ENCODE measurements at places on chromosomes 3 and 15.

GRCh38 chr3:97942801-97943546 lies 29.3 kb downstream of the RIOX2 start:
- no peak for DNase-seq

GRCh38 chr3:23052620-23053019 lies 150.5 kb upstream of the UBE2E2 start:
- no peak for DNase-seq

- DNase-seq, result no peak
Measured at GRCh38 chr15:98614681-98615080, 33.7 kb upstream of the IGF1R start.

GRCh38 chr15:73747847-73748590 lies 5.1 kb downstream of the INSYN1 start:
- no peak for DNase-seq

DNA sequence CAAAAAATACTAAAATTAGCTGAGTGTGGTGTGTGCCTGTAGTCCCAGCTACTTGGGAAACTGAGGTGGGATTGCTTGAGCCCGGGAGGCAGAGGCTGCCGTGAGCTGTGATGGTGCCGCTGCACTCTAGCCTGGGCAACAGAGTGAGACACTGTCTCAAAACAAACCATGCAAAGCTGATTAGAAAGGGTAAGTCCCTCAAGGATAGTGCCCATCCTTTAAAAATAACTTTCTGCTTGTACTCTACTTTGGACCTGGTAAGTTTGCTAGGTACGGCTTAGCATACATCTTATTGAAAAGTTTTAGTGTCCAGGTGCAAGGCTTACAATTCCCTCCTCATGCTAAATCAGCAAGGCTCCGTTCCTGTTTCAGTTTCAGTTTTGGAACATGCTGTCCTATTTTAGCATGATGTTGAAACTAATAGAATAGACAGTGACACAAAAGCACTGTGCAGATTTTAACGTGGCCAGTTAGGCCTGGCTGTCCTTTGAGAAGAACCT lies 21.4 kb downstream of the FEM1B start:
- DNase-seq, result peak; percentile 16

- no peak for DNase-seq
Measured at GRCh38 chr3:95265129-95265528, 1202.3 kb downstream of the NSUN3 start.

DNA sequence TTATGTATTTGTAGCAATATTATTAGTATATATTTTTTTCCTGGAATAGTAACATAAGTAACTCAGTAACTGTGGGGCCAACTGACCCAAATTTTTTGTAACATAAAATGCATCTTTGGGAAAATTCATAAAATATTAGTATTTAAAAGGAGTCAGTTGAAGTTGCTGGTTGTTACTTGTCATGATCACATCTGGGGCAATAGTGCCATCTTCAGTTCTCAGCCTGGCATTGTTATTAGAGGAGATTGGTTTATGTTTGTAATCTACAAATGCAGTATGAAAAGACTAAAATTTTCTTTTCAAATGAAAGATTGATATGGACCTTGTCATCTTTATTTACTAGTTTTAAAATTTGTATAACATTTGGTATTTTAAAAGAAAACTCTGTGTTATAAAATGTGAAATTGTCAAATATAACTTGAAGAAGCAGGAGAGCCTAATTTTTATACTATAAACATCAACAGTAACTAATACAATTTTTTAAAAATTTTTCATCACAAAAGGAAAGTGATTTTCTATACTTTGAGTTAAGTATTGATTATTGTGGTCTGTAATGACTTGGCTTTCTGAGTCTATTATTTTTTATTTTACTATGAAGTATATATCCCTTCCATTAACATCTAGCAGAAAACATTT lies 38.8 kb upstream of the MLF1 start:
- no peak for DNase-seq

DNA sequence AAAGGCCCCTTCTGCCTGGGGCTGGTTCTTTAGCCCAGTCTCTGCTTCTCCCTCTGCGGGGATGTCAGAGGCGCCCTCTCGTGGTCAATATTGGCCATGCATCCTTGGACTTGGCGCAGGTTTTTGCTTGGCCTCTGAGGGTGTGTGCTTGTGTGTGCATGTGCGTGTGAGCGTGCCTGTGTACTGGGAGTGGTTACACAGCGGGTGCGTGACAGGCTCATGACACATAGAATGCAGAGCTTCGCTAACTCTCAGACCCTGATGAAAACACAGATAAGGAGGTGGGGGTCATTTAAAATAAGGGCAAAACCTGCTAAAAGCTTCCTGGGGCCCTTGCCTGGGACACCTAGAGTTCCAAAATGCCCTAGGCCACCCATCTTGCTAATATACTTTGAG lies 160.9 kb downstream of the SMAD6 start:
- DNase-seq, result peak; percentile 49

DNA sequence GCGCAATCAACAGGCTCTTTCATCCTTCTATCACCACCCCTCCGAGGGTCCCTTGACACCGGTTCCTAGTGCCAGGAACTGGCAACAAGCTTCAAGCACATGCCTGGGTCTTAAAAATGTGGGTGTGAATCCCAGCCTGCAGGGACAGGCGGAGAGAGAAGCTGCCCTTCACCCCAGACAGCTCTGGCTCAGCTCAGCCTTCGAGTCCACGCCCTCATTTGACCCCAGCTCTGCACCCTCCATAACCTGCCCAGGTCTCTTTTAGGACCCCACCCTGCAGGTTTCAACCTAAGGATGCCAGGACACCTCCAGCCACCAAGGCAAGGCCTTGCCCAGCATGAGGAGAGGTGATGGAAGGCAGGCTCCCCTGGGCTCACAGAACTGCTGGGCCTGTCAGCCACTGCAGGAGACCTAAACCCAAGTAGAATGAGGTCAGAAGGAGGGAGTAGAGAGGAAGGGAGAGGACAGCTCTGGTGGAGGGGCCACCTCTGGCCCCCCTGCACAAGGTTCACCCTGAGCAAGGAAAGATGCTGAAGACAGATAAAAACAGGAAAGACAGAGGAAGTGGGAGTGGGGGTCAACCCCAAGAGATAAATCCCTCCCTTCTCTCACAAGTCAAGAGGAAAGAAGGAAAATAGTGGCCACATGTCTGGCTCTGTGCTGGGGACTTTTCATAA lies 2.6 kb upstream of the LOXL1 start:
- no peak for DNase-seq

DNA sequence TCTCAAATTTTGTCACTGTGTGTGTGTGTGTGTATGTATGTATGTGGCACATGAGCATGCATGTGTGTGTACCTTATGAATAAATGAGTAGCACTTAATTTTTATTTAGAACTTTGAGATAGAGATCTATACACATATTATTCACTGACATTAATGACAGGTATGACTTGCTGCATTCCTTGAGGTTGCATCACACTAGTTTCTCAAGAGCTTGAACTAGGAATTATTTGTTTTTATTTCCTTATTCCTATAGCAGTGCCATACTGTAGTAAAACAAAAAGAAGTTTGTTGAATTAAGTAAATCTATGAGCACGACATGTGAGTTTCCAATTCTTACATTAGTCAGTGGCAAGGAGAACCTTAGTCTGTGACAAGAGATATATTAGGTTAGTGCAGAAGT lies 943.9 kb downstream of the ROBO1 start:
- DNase-seq, result no peak

GRCh38 chr3:98010194-98010882 lies 24.8 kb downstream of the GABRR3 start:
- DNase-seq, result no peak

GRCh38 chr3:88641033-88641604 lies 466.3 kb upstream of the EPHA3 start:
- DNase-seq, result no peak

DNA sequence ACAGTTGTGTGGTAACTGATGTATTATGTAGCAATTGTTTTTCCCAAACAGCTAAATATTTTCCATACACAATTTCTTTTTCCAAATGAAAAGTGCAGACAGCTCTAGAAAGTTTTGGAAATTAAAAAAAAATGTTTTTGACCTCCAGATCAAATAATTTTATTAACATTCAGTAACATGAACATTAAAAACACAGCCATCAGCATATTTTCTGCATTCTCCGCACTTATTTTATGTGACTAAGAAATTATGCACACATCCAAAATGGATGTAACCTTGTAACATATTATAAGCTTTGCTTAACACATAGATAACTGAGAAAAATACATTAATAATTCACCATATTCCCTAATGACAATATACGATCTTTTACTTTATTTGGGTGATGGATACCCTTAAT lies 224.6 kb downstream of the VGLL3 start:
- no peak for DNase-seq

DNA sequence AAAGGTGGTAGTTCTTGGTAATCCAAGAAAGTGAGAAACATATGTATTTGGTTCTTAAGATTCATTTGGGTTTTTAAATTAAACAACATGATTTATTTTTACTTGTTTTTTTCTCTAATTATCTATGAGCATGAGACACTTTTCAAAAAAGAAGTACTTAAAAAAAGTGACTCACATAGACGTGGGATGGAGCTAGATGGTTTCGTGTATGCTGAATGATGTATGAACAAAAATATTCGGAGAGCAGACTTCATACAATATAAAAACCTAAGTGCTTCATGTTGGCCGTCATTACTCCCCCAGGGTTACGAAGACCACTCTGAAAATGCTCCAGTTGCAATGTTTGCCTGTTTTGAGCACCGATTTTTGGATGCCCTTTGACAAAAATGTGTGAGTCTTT lies 90.9 kb downstream of the RORA start:
- no peak for DNase-seq

DNA sequence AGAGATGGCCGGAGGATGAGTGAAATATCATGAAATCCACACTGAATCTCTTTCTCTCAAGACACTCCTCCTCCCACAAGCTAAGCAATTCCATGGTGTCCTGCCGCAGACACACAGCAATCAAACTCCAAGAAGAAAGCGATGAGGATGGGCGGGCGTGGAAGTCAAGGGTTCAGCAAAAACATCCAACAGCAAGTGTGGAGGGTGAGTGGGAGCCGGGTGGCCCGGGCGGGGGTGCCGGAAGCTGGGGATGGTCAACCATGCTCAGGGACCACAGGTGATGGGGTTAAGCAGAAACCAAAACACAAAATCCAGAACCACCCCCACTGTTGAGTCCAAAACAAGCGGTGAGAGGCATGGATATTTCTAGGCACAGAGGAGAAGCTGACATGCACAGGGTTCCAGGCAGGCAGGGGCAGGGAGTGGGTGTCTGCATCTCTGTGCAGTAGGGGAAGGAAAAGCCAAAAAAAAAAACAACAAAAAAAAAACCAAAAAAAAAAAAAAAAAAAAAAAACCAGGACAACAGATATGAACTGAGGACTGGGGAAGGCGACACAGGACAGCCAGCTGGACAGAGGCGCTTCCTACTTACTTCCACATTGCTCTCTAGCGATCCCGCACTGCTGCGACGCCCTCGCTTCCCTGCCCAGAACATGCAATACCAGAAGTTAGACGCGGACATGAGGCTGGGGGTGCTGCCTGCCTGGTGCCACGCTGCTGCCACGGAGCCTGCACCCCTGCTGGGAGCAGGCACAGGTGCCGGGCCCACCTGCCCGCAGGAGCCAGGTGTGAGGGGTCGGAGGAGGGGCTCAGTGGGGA lies 61.0 kb upstream of the RPL32 start:
- DNase-seq, result no peak

DNA sequence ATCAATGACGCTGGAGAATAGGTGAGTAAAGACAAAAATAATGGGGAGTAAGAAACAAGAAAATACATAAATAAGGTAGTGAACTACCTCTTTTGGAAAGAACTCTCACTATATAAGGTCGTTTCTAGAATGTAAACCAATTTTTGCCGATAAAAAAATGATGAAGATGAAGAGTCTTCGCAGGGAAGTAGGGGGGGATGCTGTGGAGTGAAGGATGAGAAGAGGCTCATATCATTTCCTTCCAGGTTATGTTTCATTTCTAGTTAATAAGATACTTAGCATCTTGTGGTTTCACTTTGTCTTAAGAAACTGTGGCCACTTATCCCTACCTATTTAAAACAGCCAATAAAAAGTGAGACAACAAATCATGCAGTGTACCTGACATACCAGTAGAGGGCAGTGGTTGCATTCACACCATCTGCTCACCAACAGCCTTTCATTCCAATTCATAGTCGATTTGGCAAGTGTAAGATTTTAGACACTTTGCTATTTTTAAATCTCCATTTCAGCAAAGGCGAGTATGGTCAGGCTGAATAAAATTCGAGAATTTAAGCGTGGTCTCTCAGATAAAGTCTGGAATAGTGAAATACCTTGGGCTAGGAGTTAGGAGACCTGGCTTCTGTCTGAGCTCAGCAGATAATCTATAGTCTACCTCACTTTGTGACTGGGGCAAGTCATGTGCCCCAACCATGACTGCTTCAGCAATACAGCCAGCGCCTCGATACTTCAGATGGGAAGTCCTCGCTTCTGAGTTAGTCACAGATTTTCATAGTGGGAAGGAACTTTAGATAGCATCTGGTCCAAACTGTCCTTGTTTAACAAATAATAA lies 28.9 kb upstream of the ICE2 start:
- DNase-seq, result no peak

All from stimulated activated CD4-positive, alpha-beta T cell treated with anti-CD3 and anti-CD28 coated beads, Interleukin-4, amount 100 ng/mL, for 4 hours (primary cell).